Pons (tissue), 1 donor: ENCODE measurements at places on chromosomes 4 and X.

DNA sequence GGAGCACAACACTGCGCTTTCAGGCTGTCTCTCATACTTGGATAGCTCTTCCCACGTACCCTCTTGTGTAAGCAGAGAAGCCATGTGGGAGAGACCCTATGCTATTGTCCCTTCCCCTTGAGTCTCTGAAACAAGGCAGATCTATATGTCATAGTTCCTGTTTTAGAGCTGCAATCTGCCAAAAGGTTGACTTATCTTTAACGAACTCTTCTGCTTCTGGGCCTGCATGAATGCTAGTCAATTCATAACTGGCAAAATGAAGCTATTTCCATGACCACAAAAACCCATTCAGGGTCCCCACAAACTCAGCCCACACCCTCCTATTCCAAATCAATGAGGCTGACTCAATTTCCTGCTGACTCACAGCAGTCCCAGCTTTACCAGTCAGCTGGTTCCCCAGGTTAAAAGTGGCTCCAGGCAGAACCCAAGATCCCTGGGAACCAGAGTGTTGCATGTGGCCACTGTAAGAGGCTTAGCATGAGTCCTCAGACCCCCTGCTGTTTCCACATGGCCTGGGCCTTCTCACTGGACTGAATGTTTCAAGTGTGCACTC, 25.3 kb upstream of the SOD3 start:
- DNase-seq = no peak

DNA sequence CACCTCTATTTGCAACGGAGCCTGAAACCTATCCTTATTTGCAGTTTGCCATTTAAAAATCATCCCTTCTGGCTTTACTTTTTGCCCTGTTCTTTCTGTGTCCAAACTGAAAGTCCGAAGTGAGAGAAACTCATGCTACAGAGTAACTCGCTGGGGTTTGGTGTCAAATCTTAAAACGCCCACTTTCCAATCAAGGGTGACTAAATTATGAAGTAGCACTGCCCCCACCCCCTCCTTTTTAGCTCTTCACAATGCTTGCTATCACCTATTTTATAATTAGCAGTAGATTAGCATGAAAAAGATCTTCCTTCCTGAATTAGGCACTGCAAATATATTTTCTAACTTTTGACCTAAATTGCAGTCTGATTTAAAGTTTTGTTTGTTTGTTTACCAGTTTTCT, 52.5 kb downstream of the VGLL1 start:
- no peak for DNase-seq

- DNase-seq = no peak
Measured at GRCh38 chr4:145679520-145679919, 426 bp upstream of the C4orf51 start.

DNA sequence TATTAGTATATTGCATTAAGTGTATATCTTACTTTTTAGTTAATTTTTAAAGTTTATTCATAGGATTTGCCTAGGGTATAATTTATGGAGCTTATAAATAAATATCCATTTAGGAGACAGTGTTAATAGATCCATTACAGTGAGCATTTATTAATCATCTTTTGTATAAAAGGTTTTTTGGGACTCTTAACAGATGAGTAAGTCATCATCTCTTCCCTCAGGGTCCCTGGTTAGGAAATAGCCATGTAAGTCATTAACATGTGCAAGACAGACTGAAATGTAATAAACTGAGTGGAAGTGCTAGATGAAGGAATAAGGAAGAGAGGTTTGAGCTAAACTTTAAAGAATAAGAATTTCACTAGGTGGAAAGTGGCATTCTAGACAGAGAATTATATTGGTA, 69.2 kb downstream of the PAQR3 start:
- DNase-seq = no peak

GRCh38 chr4:40190019-40190418, 6.8 kb upstream of the RHOH start:
- DNase-seq = no peak

DNA sequence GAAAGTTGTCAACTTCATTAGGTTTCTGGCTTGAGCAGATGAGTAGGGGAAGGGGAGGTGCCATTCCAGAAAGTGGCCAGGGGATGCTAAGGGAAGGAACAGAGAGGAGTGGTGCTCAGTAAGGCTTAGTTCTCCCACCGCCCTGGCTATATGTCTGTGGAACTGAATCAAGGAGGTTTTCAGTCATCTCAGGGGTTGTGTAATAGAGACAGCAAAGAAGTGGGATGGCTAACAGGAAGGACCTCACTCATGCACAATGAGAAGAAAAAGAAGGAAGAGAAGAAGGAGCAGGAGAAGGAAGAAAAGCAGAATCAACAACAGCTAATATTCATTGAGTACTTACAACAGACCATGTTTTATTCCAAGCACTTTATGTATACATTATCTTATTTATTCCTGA, 368.7 kb downstream of the MID1IP1 start:
- no peak for DNase-seq

GRCh38 chr4:111020961-111021360, 398.1 kb upstream of the PITX2 start:
- no peak for DNase-seq

DNA sequence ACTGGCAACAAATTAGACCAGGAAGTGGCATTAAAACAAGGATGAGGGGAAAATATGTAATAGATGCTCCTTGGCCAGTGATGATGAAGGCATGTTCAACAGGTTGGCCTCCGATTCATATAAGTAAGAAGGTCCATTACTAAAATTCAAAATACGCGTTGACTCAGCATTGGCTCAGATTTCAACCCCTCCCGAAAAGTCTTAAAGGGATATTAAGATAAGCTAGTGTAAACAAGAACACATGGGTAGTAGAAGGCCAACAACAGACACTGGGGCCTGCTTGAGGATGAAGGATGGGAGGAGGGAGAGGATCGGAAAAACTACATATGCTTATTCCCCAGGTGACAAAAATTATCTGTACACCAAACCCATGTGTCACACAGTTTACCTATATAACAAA, 19.1 kb upstream of the LAP3 start:
- no peak for DNase-seq

DNA sequence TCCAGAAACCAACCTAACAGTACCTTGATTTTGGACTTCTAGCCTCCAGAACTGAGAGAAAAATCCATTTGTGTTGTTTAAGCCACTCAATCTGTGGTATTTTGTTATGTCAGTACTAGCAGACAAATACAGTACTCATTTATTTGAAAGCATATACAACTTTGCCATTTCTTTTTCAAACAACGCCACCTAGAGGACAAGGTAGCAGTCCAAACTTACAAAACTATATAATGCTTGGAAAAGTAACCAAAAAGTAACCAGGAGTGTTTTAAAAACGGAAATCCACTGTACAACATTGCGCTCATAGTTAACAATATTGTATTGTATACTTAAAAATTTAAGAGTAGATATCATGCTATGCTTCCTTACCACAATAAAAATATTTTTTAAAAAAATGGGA, 37.0 kb upstream of the FGF13 start:
- peak; percentile 6 for DNase-seq

DNA sequence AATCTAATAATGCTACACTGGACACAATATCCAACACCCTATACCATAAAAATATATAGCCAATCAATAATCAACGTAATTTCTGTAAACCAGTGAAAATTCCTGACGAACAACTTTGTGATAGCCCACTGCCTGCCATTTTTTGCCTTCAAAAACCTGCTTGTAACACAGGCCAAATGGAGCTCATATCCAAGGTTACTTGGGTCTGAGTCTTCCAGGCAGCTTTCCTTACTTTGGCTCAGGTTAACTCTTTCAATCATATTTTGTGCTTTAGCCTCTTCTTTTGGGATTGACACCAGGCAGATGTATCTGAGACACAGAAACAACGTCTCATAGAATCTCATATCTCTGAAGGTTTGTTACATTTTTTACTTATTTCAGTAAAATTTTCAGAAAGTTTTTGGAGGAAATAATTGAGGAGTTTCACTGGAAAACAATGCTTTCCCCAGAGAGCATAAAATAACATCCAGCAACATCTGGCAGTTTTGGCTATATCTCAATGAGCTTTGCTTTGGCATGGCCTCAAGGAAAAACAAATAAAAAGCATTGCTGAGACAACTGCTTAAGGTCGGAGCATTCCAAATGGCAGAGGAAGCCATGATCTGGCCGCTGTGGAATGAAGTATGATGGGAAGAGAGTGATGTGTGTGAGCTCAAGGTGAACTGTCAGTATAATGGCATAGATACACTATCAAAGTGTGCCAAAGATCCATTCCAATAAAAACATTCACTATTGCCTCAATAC, 162.9 kb upstream of the SPIN4 start:
- DNase-seq = no peak

- DNase-seq = no peak
Measured at GRCh38 chrX:2883770-2884169, 45.4 kb downstream of the ARSD start.
